ENCODE measurements at places on chromosomes 6 and 20.

DNA sequence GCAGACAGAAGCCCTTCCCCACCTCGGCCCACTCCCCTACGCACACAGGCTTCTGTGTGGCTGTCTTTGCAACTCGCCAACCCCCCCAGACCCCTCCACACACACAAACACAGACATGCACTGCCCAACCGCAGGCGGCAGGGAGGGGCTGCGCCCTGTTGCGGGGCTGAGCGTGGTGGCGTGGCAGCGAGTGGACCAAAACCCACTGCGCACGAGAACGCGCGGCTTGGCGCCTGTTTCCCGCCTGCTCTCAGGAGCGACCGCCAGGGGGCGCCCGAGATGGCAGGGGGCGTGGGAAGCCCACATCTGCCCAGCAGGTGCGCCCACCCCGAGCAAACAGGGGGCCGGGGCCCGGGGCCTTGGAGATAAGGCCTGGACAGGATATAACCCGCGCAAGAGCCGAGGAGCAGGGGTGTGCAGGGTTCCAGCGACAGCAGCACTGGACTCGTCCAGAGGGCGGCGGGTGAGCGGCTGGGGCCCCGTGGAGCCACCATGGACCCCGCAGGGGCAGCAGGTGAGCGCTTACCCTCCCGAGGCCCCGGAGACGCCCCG, at the start of gene RBPJL:
RBPJL (plus strand) TSS at position 410 of the 552 bp plus-strand sequence; CDS start at position 493, 83 bp downstream.
- peak; percentile 23 for DNase-seq

GRCh38 chr6:109082188-109082577, 12.5 kb downstream of the SESN1 start:
- DNase-seq, result no peak

GRCh38 chr6:30798494-30798893, 54.1 kb upstream of the IER3 start:
- DNase-seq, result no peak

- DNase-seq, result no peak
Observed at GRCh38 chr20:51462566-51463276, 79.8 kb downstream of the NFATC2 start.

- DNase-seq, result no peak
Observed at GRCh38 chr20:61460261-61461052, 208.4 kb downstream of the CDH4 start.

- DNase-seq, result no peak
Observed at GRCh38 chr6:84346372-84346771, 118.9 kb upstream of the CEP162 start.

DNA sequence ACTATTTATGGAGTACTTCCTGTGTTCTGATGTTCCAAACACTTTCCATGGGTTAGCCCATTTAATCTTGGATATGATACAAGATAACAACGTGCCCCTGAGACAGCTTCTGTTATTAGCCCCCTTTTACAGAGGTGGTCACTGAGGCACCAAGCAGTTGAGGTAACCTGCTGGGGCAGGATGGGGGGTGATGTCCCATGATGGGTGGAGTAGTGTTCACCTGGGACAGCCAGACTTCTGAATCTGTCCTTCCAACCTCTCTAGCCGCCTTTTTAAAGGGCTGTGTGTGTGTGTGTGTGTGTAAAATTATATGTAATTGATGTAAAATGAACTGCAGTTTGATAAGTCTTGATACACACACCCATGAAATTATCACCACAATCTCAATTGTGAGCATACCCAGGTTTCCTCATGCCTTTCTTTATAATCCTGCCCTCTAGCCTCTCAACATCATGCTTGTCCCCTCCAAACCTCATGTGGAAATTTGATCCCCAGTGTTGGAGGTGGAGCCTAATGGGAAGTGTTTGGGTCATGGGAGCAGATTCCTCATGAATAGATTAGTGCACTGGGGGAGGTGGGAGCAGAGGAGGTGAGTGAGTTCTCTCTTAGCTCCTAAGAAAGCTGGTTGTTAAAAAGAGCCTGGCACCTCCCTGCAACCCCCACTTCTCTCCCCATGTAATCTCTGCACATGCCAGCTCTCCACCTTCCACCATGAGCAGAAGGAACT, 39.2 kb downstream of the PLAGL2 start:
- no peak for DNase-seq

GRCh38 chr6:163711615-163712565, 297.4 kb downstream of the QKI start:
- no peak for DNase-seq

Measured in T-helper 2 cell treated with Interferon-gamma antibody and Interleukin-4, amounts not matched to agents 5 μg/mL and 100 μg/mL, for 36 hours (primary cell).